ENCODE measurements at places on chromosomes 5 and 9.

DNA sequence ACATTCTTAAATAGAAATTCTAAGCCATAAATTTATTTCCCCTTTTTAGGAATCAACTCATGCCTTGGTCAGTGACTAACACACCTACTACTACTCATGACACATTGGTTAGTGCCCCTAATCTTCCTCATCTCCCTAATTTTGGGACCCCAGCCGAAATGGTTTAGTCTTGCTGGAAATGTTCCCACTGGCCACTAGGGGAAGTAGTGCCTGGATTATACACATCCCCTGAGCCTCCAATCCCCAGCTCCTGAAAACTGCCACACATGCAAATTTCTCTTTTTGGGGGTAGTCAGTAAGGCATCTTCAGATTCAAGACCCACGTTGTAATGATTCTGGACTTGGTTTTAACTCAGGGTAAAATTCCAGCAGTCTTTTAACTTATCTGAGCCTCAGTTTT, 79.8 kb downstream of the HSD17B3 start:
- no peak for DNase-seq

DNA sequence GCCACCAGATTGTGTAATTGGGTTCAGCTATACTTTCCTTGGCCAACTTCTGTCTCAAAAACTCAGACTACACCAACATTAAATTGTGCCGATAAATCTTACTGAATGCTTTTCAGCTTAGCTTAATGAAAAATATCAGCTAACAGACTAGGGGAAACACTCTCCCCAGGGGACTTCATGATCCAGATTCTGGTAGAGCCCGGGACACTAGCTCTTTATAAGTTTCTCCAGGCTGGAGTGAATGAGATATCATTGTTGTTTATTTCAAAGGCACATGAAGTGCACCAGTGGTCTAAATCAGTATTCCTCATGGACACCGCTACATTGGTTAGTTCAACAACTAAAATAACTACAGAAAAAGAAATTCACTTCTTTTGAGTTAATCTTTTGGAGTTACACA, 10.5 kb upstream of the LHFPL2 start:
- DNase-seq = no peak

DNA sequence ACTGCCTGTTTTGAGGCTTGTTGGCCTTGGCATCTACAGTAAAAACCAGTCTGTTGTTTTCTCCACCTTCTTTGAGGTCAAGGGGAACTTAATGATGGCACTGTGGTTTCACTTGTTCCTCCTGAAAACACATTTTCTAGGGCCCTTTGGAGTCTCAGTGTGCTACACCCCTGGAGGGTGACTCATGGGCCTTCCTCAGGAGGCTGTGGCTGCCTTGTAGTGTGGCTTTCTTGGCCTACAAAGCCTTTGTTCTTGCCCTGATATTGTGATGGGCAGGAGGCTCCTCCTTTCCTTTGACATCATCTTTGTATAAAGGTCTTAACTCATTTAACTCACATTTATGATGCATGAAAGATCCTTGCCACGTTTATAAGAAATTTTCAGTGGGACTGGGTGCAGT, 56.3 kb upstream of the GPBP1 start:
- no peak for DNase-seq

DNA sequence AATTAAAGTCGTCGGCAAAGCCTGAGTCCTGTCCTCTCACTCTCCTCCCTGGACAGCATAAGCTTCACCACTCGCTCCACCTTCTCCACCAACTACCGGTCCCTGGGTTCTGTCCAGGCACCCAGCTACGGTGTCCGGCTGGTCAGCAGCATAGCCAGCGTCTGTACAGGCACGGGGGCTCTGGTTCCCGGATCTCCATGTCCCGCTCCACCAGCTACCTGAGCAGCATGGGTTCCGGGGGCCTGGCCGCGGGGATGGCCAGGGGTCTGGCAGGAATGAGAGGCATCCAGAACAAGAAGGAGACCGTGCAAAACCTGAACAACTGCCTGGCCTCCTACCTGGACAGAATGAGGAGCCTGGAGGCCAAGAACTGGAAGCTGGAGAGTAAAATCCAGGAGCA, 1.7 kb upstream of the XPA start:
- DNase-seq = no peak

GRCh38 chr9:131018621-131019020, 9.6 kb downstream of the LAMC3 start:
- DNase-seq = no peak

GRCh38 chr5:1660511-1660910, 136.8 kb upstream of the LPCAT1 start:
- DNase-seq = no peak

DNA sequence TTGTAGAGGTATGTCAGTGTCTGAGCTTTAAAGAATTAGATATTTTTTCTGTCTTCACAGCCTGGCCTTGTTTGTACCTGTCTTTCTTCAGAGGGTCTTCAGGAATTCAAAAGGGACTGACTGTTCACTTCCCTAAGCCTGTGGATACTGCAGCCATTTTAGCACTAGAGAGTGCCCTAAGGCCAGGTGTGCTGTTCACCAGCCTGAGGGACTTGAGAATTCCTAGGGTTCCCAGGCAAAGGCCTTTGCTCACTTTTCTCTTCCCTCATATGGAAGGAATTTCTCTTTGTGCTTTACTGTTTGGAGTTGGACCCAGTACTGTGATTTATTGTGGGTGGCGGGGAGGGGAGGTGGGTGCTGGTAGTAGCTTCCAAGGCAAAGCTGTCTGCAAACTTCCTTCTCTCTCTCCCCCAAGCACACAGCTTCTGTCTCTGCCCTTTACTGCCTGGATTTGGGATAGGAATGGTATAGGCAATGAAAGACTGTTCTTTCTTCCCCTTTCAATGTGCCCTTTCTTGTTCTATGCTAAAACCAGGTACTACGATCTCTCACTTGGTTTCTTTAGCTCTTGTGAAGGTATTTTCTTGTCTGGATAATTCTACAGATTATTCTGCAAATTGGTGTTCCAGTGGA, 9.7 kb upstream of the LRRC70 start:
- DNase-seq = no peak

DNA sequence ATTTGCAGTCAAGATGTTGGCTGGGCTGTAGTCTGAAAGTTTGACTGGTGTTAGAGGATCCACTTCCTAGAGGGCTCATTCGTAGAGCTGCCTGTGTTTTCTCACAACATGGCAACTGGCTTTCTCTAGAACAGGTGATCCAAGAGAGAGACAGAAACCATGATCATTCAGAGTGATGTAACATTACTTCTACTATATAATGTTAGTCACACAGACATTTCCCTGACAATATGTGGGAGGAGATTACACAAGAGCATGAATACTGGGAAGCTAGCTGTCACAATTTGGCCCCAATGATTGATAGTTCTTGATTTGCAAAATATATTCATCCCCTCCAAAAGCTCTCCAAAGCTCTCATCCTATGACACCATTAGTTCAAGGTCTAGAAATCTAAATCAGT, 10.9 kb upstream of the TMEM161B start:
- no peak for DNase-seq

DNA sequence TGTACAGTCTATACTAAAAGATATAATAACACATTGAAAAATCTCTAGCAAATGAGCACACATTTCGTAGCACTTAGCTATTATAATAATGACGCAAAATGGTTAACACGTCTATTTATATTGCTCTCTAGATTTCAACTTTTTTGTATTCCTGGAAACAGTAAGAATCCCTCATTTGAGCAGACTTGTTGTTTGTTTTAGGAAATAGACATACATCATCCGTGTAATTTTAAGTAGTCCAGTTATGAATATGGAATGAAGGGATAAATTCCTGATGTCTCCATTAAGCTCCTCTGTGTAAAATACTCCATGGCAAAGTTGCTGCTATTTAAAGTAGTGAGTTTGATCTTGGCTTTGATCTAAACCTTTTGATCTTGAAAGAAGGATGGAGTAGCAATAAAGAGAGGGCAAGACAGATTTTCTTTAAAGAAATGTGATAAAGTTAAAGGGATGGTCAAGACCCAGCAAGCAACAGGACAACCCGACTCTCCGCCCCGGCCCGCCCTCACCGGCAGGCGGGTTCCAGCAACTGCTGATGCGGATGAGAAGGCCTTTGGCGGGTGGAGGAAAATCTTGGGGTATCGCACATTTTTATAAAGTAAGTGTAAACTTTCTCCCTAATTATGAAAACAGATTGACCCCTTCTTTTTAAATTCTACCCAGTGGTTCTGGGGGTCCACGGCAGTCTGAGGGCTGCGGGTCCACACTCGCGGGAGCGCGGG, 277.4 kb downstream of the AOPEP start:
- peak; percentile 39 for DNase-seq

GRCh38 chr5:159290741-159291140, 27.7 kb downstream of the UBLCP1 start:
- peak; percentile 29 for DNase-seq

DNA sequence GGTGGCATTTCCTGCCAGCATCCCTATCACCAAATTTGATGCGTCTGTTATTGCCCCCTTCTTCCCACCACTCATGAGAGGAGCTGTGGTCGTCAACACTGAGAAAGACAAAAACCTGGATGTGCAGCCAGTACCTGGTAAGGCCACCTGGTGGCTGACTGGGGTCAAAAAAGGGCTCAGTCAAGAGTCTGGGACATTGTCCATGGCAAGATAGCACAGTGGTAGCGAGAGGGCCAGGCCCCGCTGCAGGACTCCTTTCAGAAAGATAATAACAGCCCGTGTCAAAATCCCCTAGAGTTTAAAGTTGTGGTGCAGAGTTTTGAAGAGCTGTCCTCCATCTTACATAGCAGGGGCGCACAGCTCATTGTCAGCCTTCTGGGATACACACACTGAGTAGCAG, 40.8 kb downstream of the CSF1R start:
- DNase-seq = no peak

GRCh38 chr5:93278896-93279295, 302.1 kb downstream of the NR2F1-AS1 start:
- DNase-seq = no peak

GRCh38 chr9:124271660-124272059, 13.9 kb downstream of the NEK6 start:
- DNase-seq = no peak

GRCh38 chr5:40757400-40757799, 1.6 kb upstream of the TTC33 start:
- DNase-seq = no peak

- DNase-seq = no peak
Measured at GRCh38 chr9:127963359-127964064, 17.3 kb downstream of the EEIG1 start.

GRCh38 chr5:133409210-133409674, 203.1 kb downstream of the FSTL4 start:
- no peak for DNase-seq

GRCh38 chr5:173271419-173271818, 36.4 kb upstream of the NKX2-5 start:
- DNase-seq = no peak

DNA sequence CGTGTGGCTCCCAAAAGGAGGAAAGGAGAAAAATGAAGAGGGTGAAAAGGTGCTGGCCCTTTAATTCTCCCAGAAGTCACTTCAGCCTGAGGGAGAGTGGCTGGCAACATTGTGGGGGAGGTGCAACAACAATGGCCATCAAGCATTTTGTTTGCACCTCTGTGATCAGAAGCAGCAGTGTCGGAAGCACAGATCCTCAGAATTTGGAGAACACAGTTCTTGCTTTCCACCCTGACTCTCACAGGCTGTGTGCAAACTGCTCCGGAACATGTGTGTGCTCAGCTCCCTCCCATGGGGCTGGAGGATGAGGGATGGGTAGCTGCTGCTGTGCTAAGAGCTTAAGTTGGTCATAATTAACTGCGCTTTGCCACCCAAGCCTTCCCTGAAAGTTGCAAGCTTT, 127.1 kb downstream of the DPYSL3 start:
- no peak for DNase-seq

DNA sequence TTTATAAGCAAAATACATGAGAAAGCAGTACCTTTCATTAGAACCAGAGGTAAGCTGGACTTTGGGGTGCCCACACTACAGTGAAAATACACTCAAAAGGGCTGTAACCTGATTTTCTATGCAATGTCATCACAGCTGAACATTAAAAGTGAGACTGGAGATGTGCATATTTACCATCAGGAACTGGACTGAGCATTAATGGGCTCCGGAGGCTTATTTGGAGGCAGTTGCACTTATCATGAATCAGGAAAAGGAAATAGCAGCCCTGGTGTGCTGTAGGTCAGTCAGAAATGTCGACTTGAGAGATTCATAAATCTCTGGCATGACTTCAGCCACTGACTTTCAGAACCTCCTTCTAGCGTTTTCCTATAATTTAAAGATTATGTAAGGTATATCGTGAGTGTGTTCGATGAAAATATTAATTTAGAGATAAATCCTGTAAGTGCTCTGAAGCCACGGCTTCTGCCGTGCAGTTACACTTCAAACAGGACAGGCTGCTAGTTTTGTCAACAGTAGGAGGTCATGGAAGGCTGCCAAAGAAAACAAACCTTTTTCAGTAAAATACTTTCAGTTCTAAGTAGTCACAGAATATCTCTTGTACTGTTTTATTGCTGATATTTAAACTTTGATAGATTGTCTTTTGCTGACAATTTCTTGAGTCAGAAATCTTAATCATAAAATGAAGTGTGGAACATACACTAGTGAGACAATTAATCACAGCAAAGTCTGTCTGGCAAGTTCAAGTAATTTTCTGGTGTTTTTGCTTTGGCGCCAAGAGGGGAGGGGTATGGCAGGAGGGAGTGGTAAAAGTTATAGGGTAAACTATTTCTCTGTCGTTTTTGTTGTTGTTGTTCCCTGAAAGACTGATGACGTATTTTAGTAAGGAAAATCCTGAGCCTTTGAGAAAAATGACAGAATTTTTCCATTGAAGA, 939.7 kb downstream of the NR2F1-AS1 start:
- peak; percentile 29 for DNase-seq

GRCh38 chr9:95189251-95190098, 128.0 kb downstream of the FANCC start:
- no peak for DNase-seq

- no peak for DNase-seq
Measured at GRCh38 chr5:160064417-160064810, 54.8 kb downstream of the PWWP2A start.

DNA sequence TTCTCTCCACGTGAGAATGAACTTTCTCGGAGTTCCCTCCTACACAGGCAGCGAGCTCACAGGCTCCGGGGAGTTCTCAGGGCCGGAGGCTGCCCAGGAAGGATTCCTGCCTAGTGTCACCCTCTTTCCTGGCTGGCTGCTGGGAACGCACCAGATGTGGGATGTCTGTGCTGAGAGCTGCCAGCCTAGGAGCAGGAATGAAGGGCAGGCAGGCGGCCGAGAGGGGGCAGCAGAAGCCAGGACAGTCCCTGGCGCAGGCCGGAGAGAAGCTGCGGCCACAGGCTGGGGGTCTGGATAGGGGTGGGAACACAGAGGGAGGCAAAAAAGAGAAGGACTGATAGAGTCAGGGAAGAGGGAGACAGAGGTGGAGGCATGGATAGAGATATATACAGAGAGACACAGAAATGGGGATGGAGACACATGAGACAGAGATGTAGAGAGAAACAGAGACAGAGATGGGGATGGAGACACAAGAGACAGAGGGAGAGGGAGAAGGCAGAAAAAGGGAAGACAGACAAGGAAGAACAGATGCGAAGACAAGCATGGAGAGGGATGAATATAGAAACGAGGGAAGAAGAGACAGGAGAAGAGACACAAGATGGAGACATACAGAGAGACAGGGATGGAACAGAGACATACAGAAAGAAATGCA, 25.3 kb upstream of the ENHO start:
- peak; percentile 53 for DNase-seq

- DNase-seq = no peak
Measured at GRCh38 chr5:61659221-61659696, 327.2 kb downstream of the ZSWIM6 start.

- no peak for DNase-seq
Measured at GRCh38 chr5:173235499-173236394, 741 bp upstream of the NKX2-5 start.
